ENCODE measurements at places on chromosomes 11 and 22. TPM values are rescaled to one million over a fixed set of nuclear protein-coding genes. Genes with fewer than 3 reads are reported as not detected.

GRCh38 chr22:43014316-43014868, 557 bp downstream of the PACSIN2 start:
- H3K36me3 ChIP-seq: no peaks in the 10 kb centered on the region
- H3K27ac ChIP-seq: peak overlapping the region; percentile 71
- peaks cover 3% of the 10 kb centered on the region for H3K4me1 ChIP-seq
- H3K4me3 ChIP-seq: peak overlapping the region; percentile 80

DNA sequence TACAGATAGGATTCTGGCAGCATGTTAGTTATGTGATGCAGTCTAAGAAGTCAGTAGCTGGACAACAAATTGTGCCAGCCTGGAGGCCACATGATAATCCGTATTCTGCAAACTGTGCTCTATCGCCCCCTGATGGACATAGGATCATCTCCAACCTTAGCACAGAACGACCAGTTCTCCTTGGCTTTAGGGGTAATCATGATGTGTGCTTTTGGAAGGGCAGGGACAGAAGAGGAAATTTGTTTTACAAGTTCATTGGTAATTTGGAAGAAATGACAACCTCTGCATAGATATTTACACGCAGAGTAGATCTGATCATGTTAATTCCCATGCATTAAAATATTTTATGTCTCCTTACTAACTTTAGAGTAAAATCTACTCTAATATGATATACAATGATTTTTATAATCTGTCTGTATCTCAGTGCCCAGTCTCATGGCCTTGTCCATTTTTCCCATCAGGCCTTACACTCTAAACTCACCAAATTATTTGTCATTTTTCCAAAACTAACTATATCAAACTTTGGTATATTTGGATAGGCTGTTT, 12.1 kb downstream of the OR10D3 start:
- no peaks in the 10 kb centered on the region for H3K27me3 ChIP-seq
- peak overlapping the region; percentile 77 for H3K27ac ChIP-seq
- H3K4me1 ChIP-seq: peaks cover 23% of the 10 kb centered on the region
- peak; percentile 27 for DNase-seq

- H3K4me1 ChIP-seq: peaks cover 36% of the 10 kb centered on the region
- H3K27ac ChIP-seq: no peak overlapping the region
- peaks cover 28% of the 10 kb centered on the region for H3K27me3 ChIP-seq
These were observed 4.0 kb upstream of the ALX4 start for GRCh38 chr11:44313761-44314489.

GRCh38 chr11:112498701-112499100, 238.0 kb upstream of the PLET1 start:
- H3K4me1 ChIP-seq: no peaks in the 10 kb centered on the region
- DNase-seq: no peak
- H3K27ac ChIP-seq: no peak overlapping the region
- H3K4me3 ChIP-seq: no peak overlapping the region

Gene MMP3
- total RNA-seq: 4.2 TPM

Gene FGF19
- not detected for total RNA-seq

Gene MYRF
- 5.1 TPM for total RNA-seq

Gene KRTAP5-1
- not detected for total RNA-seq

Gene NCR3LG1
- 4.2 TPM for total RNA-seq

Data from thoracic aorta (tissue), 2 donors.